WTC11 (cell line): ENCODE measurements at places on chromosomes 2 and 18.

DNA sequence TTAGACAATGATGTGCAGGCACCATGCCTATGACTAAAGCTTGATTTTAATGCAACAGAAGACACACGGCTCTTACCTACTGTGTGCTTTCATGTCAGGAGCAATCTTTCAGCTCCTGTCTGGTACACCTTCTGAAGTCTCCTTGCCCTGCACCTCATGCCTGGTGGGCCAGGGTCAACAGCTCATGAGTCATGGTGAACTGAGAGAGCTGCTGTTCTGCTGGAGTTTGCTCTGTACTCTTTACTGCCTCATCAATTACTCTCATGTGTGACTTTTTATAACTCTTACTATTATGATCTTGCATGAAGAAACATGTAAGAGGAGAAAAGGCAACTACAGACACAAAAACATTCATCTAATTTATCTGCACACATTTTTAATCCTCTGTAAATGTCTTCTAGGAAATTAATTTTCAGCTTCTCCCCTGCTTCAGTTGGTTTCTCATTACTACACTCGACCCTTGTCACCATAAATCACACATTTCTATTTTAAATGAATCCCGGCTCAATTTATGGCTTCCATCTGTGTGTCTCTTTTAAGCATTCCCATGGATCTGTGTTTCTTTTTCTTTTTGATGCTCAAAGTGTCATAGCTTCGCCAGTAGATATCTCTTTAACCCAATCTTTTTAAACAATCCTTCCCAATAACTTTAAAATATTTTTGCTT is 9.7 kb downstream of the SERPINB7 start:
- H3K4me3 ChIP-seq: no peak overlapping the region
- no peaks in the 10 kb centered on the region for H3K36me3 ChIP-seq
- H3K27ac ChIP-seq: no peak overlapping the region
- no peak for DNase-seq

DNA sequence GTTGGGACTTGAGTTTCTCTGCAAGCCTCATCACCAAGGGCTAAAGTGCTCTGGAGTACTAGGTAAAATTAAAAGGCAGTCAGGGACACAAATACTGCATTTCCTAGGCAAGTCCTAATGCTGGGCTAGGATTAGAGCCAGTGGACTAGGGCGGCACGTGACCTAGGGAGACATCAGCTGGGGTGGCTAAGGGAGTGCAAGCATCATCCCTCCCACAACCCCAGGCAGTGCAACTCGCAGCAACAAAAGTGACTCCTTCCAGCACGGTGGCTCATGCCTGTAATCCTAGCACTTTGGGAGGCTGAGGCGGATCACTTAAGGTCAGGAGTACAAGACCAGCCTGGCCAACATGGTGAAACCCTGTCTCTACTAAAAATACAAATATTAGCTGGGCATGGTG is 30.7 kb upstream of the UPP2 start:
- H3K27ac ChIP-seq: no peak overlapping the region
- H3K4me3 ChIP-seq: no peak overlapping the region
- DNase-seq: no peak
- peaks cover 6% of the 10 kb centered on the region; the same call in 1 of the 2 replicates for H3K4me1 ChIP-seq
- H3K36me3 ChIP-seq: no peaks in the 10 kb centered on the region

GRCh38 chr2:120480346-120480902 is 134.5 kb downstream of the INHBB start:
- peaks cover 70% of the 10 kb centered on the region for H3K27me3 ChIP-seq
- no peak overlapping the region for H3K27ac ChIP-seq
- no peak for DNase-seq
- no peak overlapping the region for H3K4me3 ChIP-seq

DNA sequence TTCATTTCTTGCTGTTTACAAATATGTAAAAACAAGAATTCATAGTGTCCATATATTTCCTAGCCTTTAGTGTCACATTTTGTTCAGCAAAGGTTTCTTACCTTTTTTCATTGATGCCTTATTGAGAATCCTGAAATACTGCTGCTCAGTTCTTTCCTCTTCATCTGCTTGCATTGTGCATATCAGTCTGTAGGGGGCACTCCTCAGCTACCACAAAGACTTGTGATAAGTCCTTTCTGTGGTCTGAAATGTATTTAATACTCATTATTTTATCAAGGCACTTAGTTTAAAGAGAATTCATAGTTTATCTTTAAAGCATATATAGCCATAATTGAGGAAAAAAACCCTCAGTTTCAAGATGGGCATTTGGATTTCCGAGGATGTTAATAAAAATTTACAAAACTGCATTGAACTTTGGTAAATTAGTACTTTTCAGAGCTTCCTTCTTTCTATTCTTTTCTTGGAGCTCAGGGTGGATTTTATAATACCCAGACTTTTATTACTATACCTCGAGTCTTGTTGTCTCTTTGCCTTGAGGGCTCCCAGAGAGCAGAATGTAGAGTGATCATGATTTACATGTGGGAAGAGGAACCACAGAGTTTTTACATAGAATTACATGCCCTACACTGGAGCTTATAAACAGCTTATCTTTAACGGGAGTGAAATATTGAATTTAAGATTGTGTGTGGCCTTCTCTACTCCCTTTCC is 570.1 kb downstream of the PLCL1 start:
- H3K27ac ChIP-seq: no peak overlapping the region
- no peaks in the 10 kb centered on the region for H3K27me3 ChIP-seq
- peak; percentile 70 for DNase-seq
- H3K4me3 ChIP-seq: no peak overlapping the region

DNA sequence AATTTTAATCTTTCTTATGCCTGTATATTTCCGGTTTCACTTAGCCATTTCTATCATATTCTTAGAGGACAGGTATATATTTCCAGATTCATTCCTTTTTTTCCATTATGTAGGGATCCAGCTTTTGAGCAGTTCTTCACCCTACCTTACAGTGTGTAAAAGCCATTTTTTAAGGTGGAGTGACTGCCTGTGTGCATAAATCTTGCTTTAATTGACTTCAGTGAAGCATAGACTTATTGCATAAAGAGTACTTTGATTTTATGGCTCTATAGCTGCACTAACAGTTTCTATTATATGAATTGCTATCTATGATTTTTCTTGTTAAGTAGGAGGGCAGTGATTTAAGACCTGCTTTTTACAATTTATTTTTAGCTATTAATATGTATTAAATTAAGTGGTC is 132.6 kb downstream of the NYAP2 start:
- H3K36me3 ChIP-seq: no peaks in the 10 kb centered on the region
- no peak overlapping the region for H3K4me3 ChIP-seq
- no peak for DNase-seq
- H3K27ac ChIP-seq: no peak overlapping the region
- no peaks in the 10 kb centered on the region for H3K27me3 ChIP-seq

DNA sequence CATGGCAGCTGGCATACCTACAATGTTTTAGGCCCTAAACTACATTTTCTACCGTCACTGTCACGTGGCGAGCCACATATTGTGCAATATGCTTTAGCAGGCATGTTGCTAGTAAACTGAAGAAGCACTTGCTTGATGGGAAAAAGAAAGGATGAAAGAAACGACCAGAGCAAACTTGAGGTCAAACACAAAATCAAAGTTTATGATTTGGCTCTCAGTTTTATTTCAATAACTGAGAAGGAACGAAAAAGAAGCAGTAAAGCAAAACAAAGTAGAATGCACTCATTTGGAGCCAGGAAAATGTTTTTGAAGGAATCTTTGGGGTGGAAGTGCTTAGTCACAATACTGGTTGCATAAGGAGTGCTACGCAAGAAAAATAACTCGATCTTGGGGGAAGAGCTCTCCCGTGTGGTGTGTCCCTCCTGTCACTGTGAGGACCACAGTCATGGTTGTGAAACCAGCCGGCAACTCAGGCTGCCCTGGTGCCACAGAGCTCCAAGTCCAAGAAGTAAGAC is 349.8 kb downstream of the RBM43 start:
- H3K36me3 ChIP-seq: peaks cover 13% of the 10 kb centered on the region
- H3K27ac ChIP-seq: peak overlapping the region; percentile 15
- H3K4me1 ChIP-seq: peaks cover 19% of the 10 kb centered on the region
- DNase-seq: no peak
- no peak overlapping the region for H3K4me3 ChIP-seq
- no peaks in the 10 kb centered on the region for H3K27me3 ChIP-seq

DNA sequence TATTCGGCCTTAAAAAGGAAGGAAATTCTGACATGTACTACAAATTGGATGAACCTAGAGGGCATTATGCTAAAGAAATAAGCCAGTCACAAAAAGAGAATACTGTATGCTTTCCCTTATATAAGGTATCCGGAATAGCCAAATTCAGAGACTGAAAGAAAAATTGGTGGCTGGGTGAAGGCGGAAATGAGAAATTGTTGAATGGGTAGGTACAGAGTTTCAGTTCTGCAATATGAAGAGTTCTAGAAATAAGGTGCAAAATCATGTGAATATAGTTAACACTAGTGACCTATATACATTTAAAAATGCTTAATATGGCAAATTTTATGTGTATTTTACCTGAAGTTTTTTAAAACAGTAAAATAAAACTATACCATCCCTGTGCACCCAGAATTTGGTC is 43.1 kb downstream of the RMP24 start:
- peaks cover 7% of the 10 kb centered on the region for H3K4me1 ChIP-seq
- H3K36me3 ChIP-seq: no peaks in the 10 kb centered on the region
- no peak overlapping the region for H3K27ac ChIP-seq
- no peaks in the 10 kb centered on the region for H3K27me3 ChIP-seq
- H3K4me3 ChIP-seq: no peak overlapping the region

- H3K36me3 ChIP-seq: no peaks in the 10 kb centered on the region
- H3K27me3 ChIP-seq: no peaks in the 10 kb centered on the region
- H3K27ac ChIP-seq: no peak overlapping the region
- no peak overlapping the region for H3K4me3 ChIP-seq
These were observed 21.5 kb upstream of the GALNT3 start for GRCh38 chr2:165815299-165816141.

GRCh38 chr18:39846265-39846664 is 2108.8 kb upstream of the PIK3C3 start:
- H3K4me1 ChIP-seq: peaks cover 22% of the 10 kb centered on the region
- no peak overlapping the region for H3K27ac ChIP-seq
- H3K27me3 ChIP-seq: peaks cover 1% of the 10 kb centered on the region
- no peak for DNase-seq

GRCh38 chr2:75194184-75194868 is 5.0 kb downstream of the TACR1 start:
- no peaks in the 10 kb centered on the region for H3K36me3 ChIP-seq
- peaks cover 40% of the 10 kb centered on the region for H3K27me3 ChIP-seq
- H3K4me3 ChIP-seq: no peak overlapping the region
- peaks cover 20% of the 10 kb centered on the region for H3K4me1 ChIP-seq
- no peak overlapping the region for H3K27ac ChIP-seq
- no peak for DNase-seq

GRCh38 chr2:71669628-71670429 is 216.5 kb downstream of the DYSF start:
- peaks cover 8% of the 10 kb centered on the region; the same call in 1 of the 2 replicates for H3K36me3 ChIP-seq
- H3K4me3 ChIP-seq: no peak overlapping the region
- H3K4me1 ChIP-seq: no peaks in the 10 kb centered on the region

DNA sequence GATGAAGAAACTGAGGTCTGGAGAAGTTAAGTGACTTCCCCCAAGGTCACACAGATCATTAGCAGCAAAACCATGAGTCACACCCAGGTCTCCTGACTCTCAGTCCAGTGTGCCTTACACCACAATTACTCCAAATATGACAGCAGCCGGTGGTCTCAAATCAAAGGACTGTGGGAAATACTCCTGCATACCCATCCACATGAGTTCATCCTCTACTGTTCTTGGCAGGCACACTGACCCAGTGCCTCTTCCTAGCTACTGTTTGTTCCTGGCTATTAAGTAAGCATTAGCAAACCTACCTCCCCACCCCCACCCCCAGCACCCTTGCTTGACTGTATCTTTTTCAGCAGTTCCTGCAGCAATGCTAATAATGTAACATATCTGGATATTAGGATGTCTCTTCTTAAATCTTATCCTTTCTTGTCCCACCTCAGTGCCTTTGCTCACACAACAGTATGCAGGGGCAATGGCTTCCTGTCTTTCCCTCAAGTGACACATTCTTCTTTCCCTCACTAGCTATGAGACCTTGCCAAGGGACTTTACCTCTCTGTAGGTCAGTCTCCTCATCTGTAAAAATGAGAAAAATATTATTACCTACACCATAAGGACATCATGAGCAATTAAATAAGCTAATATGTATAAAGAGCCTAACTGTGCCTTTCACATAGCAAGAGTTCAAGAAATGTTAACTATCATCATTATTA is 46.2 kb downstream of the FAM98A start:
- H3K36me3 ChIP-seq: 0 out of 2 replicates have a peak, but pooled peaks cover 5% of the 10 kb centered on the region
- peaks cover 28% of the 10 kb centered on the region for H3K4me1 ChIP-seq
- no peak for DNase-seq
- H3K27me3 ChIP-seq: no peaks in the 10 kb centered on the region

GRCh38 chr2:217695033-217695520 is 307.7 kb downstream of the TNS1 start:
- H3K4me1 ChIP-seq: peaks cover 5% of the 10 kb centered on the region; the same call in 1 of the 2 replicates
- no peaks in the 10 kb centered on the region for H3K27me3 ChIP-seq
- H3K4me3 ChIP-seq: no peak overlapping the region
- no peak for DNase-seq
- H3K36me3 ChIP-seq: no peaks in the 10 kb centered on the region

- no peak for DNase-seq
- peaks cover 39% of the 10 kb centered on the region for H3K4me1 ChIP-seq
- H3K4me3 ChIP-seq: no peak overlapping the region
- H3K36me3 ChIP-seq: no peaks in the 10 kb centered on the region
- H3K27ac ChIP-seq: no peak overlapping the region
These were observed 224.9 kb downstream of the VAPA start for GRCh38 chr18:10138719-10139118.

DNA sequence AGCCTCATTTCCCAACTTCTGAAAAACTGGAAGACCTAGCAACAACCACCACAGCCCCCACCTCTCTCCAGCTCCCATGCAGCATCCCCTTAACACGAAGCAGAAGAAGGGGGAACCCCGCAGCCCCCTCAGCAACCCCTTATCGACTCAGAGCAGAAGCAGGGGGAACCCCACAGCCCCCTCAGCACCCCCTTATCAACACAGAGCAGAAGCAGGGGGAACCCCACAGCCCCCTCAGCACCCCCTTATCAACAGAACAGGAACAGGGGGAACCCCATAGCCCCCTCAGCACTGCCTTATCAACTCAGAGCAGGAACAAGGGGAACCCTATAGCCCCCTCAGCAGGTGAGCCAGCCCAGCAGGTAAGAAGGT is 6.7 kb downstream of the SLC66A2 start:
- H3K27ac ChIP-seq: no peak overlapping the region
- H3K4me1 ChIP-seq: peaks cover 13% of the 10 kb centered on the region
- H3K4me3 ChIP-seq: no peak overlapping the region
- H3K36me3 ChIP-seq: peaks cover 2% of the 10 kb centered on the region; the same call in 1 of the 2 replicates
